ENCODE measurements at places on chromosomes 12 and 14.

DNA sequence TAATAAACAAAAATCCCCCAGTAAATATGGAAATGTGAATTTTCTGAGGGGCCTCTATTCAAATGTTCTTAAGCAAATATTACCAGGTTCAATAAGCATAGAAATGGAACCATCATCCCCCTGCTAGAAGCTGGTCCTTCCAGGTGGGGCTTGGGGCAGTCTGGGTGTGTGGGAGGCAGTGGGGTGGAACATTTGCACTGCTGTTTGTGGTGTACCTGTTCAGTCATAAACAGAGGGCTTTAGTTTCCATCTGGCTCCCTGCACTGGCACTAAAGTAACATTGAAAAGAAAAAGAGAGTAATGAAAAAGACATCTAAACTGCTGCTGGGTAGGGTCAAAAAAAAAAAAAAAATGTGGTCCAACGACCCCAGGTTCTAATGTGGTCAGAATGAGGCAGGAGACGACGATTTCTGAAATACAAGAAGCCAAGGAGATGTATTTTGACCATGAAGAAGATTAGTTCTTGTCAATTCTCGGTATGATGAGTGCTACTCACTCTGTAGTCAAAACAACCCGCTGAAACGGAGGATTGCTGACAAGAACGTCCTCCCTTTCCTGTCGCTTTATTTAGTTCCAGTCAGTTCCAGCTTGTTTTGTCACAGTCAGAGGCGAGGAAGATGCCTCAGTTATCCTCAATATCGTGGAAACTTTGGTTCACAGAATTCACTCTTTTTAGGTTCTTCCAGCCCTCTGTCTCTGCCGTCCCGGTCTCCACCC, 44.2 kb upstream of the MANSC4 start:
- DNase-seq = peak; percentile 21

DNA sequence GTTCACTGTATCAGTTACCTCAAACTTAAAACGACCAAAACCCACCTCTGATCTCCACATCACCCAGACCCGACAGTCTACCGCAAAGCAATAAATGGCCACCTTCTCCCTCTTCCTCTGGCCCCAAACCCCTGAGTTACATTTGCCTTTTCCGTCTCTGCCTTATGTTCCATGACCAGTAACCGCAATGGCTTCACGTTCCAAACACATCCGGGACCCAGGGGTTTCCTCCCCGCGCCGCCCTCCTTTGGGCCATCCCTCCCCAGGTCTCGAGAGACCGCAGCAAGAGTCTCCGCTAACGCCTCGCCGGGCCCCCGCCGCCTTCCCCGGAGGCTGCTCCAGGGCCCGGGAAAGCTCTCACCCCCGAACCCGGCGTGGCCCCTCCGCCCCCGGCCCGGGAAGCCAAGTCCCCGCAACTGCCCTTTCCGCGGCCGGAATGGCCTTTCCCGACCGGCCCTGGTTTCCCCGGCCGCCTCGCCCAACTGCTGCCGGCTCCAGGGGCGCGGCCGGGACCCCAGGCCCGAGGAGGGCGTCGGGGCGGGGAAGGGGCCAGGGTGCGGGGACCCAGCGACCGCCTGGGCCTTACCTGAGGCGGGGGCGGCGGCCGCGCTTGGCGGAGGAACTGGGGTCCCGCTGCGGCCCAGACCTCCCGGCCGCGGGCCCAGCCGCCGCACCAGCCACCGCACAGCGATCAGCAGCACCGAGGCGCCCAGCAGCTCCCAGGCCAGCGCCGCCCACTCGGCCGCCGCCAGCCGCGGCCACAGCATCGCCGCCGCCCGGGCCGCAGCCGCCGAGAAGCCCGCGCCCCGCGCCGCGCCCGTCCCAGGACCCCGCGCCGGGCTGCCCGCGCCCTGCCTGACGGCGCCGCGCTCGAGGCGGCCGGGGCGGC, at the start of gene ANKLE2:
Gene ANKLE2 (minus strand): TSS at position 801 of the 889 bp plus-strand sequence. CDS start 34 bp downstream, at position 767.
- DNase-seq = peak; percentile 79

DNA sequence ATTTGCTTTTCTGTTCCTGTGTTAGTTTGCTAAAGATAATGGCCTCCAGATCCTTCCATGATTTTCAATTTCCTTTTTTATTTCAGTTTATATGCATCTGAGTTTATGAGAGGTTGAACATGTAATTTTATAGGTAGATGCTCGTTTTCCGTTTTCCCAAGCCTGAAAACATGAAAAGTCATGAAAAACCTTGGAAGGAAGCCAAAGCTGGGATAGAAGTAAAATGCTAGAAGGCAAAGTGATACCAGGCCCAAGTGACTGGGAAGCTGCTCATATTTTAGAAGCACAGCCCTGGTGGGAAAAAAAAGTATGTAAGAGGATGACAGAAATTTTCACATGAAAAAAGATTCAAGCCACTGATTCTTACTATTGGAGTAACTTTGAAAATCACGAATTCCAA, 290.8 kb downstream of the PRKD1 start:
- DNase-seq = no peak

GRCh38 chr12:90339837-90340236, 615.1 kb downstream of the CCER1 start:
- DNase-seq = no peak

- no peak for DNase-seq
These were observed 55.9 kb downstream of the CCDC92 start for GRCh38 chr12:123916729-123917128.

- no peak for DNase-seq
These were observed 27.6 kb downstream of the CACNA2D4 start for GRCh38 chr12:1890810-1891209.

DNA sequence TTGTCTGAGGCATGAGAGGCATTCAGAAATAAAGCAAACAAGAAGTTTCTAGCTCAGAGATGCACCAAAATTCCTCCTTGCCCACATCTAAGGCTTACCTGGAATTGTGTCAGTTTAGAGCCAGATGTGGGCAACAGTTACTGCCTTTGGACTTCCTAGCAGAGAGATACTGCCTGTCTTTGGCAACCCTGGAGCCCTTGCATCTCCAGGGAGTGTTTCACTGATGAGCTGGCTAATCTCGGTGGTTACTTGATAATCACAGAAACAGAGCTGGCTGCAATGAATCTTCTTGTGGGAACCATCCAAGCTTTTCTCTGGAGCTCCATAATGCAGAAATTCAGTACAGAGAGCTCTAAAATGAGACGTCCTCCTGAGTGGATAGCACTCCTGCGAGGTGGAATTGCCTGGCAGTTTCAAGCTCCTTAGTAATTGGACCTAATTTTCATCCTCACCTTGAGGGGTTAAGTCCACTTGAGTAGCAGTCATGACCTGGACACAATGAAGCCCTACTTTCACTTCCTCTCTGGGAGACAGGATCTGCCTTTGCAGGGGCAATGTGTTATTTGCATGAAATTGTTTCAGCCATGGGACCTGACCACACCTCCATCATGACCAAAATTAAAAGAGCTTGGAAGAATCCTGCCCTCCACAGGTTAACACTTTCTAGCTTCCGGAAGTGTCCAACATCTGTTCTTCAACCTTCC, 108.8 kb upstream of the ARHGAP5 start:
- no peak for DNase-seq

All from lung microvascular endothelial cell (primary cell).